ENCODE measurements at places on chromosomes 6 and 20. TPM values are rescaled to one million over a fixed set of nuclear protein-coding genes. Genes with fewer than 3 reads are reported as not detected.

DNA sequence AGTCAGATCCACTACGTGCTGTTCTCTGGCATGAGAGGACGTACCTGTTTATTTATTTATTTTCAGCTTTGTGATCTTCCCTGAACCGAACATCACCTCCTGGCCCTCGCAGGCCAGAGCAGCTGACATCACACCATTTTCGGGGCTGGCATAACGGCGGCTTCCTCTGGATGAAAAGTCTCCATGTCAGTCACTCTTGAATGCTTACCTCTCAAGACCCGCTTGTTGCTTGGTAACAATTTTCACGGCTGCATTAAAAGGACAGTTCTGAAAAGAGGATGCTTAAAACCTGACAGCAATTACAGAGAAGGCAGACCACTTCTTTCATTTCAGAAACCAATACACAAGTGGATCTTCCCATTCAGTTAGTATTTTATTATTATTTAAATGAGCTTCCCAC is 159.8 kb upstream of the CDH4 start:
- no peak for DNase-seq
- H3K27me3 ChIP-seq: no peaks in the 10 kb centered on the region
- no peak overlapping the region for H3K4me3 ChIP-seq
- no peaks in the 10 kb centered on the region for H3K36me3 ChIP-seq
- no peak overlapping the region for H3K27ac ChIP-seq
- H3K4me1 ChIP-seq: no peaks in the 10 kb centered on the region

DNA sequence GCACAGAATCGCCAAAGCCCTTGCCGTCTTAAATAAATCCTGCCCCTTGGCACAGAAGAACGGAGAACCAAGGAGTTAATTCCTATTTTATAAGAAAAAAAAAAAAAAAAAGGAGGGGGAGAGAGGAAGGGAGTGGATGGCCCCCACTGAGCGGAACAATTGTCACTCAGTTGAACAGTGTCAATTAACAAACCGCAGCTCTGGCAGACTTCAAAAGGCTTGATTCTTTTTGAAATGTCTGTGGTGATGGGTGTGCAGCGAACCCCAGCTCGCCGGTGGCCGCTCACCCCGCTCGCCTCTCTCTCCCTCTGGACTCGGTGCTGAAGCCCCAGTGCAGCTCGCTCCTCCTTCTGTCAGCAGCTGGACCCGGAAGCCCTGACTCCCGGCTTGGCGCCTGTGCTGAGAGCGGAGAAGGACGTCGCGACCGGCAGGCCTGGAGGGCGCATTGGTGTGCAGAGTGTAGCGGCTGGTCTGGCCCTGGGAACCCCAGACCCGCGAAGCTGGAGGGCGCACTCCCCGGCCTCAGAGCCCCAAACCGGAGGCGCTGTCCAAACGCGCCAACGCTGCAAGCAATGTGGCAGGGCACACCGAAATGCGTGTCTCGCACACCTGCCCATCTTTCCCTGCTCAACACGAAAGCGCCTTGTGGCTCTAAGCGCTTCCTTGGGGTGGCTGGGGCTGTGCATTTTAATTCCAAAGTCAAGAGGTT is 3.4 kb downstream of the LINC00237 start:
- H3K4me3 ChIP-seq: peak overlapping the region; percentile 51
- H3K27ac ChIP-seq: no peak overlapping the region
- H3K27me3 ChIP-seq: peaks cover 25% of the 10 kb centered on the region
- peaks cover 20% of the 10 kb centered on the region for H3K4me1 ChIP-seq

Gene ACTL10
- total RNA-seq: 3.2 TPM

Gene GTSF1L
- total RNA-seq: 1.7 TPM

Gene ZSCAN26
- 27.8 TPM for total RNA-seq

Gene ID4
- total RNA-seq: not detected

DNA sequence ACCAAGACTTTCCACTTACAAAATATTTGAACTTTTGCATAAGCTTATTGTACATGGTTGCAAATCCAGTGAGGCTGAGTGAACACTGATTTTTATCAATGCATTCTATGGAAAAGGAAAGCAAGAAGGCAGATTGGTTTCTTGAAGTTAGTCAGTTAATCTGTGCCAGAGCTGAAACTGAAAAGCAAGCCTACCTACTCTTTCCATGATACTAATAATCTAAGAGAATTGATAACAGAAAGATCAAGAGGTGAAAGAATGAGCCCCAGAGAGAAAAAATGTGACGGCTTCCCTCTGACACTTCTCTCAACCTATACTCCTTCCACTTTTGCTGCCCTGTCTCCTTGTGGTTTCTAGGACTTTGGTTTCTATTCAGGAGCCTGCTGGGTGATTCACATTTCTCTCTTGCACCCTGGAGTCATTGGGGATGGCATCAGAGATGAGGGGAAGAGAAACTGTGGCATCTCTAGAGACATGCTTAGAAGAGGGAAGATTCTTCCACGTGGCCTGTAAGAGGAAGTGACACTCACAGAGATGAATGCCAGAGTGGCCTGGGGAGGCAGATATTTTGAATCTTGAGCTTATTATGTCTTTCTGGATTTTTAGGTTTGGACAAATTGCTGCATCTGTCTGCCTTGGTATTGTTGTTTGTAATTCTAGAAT is 158.6 kb upstream of the RIMS1 start:
- no peak overlapping the region for H3K4me3 ChIP-seq
- no peak overlapping the region for H3K27ac ChIP-seq
- H3K4me1 ChIP-seq: no peaks in the 10 kb centered on the region
- no peaks in the 10 kb centered on the region for H3K36me3 ChIP-seq
- H3K27me3 ChIP-seq: no peaks in the 10 kb centered on the region
- DNase-seq: no peak

Gene RSPH3
- total RNA-seq: 3.4 TPM

- H3K27me3 ChIP-seq: no peaks in the 10 kb centered on the region
- no peaks in the 10 kb centered on the region for H3K36me3 ChIP-seq
- peaks cover 15% of the 10 kb centered on the region for H3K4me1 ChIP-seq
- no peak for DNase-seq
- H3K27ac ChIP-seq: no peak overlapping the region
- no peak overlapping the region for H3K4me3 ChIP-seq
Observed at GRCh38 chr20:47730744-47731143, 54.5 kb downstream of the SULF2 start.

Gene AKAP7
- total RNA-seq: 8.1 TPM

DNA sequence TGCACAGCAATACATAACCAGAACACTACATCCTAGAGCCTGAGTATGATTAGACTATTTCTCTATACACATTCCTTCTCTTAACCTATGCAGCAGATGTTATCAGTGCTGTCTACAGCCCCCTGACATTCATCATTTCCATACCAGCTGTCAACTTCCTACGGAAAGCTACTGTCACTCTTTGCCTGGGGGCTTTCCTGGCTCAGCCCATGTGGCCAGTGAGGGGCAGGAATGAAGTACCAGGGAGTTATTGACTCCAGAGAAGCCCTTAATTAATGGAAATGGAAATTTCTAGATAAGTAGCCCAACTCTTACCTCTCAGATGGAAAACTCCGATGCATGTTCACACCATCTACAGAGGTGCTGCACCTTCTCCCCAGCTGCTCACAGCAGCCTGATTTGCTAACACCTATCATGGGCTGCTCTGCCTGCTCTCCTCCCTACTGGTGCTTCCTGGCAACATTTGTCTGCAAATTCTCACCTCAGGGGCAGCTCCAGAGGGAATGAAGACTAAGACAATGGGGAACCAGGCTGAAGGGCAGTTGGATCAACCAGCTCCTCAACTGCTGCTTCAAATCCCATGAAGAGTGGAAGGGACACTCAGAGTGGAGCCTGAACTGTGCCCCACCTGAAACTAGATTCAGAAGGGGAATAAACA is 59.6 kb downstream of the LINC00237 start:
- no peaks in the 10 kb centered on the region for H3K27me3 ChIP-seq
- no peak overlapping the region for H3K27ac ChIP-seq
- H3K4me1 ChIP-seq: no peaks in the 10 kb centered on the region

GRCh38 chr20:24102290-24102689 is 113.7 kb upstream of the GGTLC1 start:
- no peak overlapping the region for H3K27ac ChIP-seq
- no peak overlapping the region for H3K4me3 ChIP-seq
- peaks cover 4% of the 10 kb centered on the region for H3K4me1 ChIP-seq
- no peaks in the 10 kb centered on the region for H3K36me3 ChIP-seq

- peak overlapping the region; percentile 27 for H3K4me3 ChIP-seq
- no peak for DNase-seq
- H3K27me3 ChIP-seq: no peaks in the 10 kb centered on the region
Observed at GRCh38 chr6:25007269-25007699, 71.5 kb upstream of the RIPOR2 start.

GRCh38 chr6:77074037-77074713 is 389.1 kb downstream of the HTR1B start:
- DNase-seq: no peak
- no peak overlapping the region for H3K4me3 ChIP-seq
- no peaks in the 10 kb centered on the region for H3K27me3 ChIP-seq
- no peaks in the 10 kb centered on the region for H3K4me1 ChIP-seq

- H3K4me3 ChIP-seq: no peak overlapping the region
- no peaks in the 10 kb centered on the region for H3K27me3 ChIP-seq
- no peaks in the 10 kb centered on the region for H3K4me1 ChIP-seq
- no peak overlapping the region for H3K27ac ChIP-seq
- no peak for DNase-seq
- no peaks in the 10 kb centered on the region for H3K36me3 ChIP-seq
Observed at GRCh38 chr6:78810146-78810545, 57.2 kb upstream of the IRAK1BP1 start.

- no peak overlapping the region for H3K4me3 ChIP-seq
- no peaks in the 10 kb centered on the region for H3K36me3 ChIP-seq
- H3K27ac ChIP-seq: no peak overlapping the region
- no peaks in the 10 kb centered on the region for H3K4me1 ChIP-seq
Observed at GRCh38 chr6:86193821-86194220, 551.1 kb upstream of the SYNCRIP start.

- H3K27me3 ChIP-seq: no peaks in the 10 kb centered on the region
- no peaks in the 10 kb centered on the region for H3K36me3 ChIP-seq
- H3K27ac ChIP-seq: no peak overlapping the region
- no peaks in the 10 kb centered on the region for H3K4me1 ChIP-seq
- no peak for DNase-seq
Observed at GRCh38 chr6:90144396-90144795, 152.2 kb downstream of the BACH2 start.

Gene SSTR4
- not detected for total RNA-seq

GRCh38 chr6:16420715-16421461 is 182.5 kb downstream of the GMPR start:
- no peaks in the 10 kb centered on the region for H3K36me3 ChIP-seq
- H3K27ac ChIP-seq: peak overlapping the region; percentile 70
- no peaks in the 10 kb centered on the region for H3K27me3 ChIP-seq
- peak overlapping the region; percentile 31 for H3K4me3 ChIP-seq
- peaks cover 31% of the 10 kb centered on the region for H3K4me1 ChIP-seq

DNA sequence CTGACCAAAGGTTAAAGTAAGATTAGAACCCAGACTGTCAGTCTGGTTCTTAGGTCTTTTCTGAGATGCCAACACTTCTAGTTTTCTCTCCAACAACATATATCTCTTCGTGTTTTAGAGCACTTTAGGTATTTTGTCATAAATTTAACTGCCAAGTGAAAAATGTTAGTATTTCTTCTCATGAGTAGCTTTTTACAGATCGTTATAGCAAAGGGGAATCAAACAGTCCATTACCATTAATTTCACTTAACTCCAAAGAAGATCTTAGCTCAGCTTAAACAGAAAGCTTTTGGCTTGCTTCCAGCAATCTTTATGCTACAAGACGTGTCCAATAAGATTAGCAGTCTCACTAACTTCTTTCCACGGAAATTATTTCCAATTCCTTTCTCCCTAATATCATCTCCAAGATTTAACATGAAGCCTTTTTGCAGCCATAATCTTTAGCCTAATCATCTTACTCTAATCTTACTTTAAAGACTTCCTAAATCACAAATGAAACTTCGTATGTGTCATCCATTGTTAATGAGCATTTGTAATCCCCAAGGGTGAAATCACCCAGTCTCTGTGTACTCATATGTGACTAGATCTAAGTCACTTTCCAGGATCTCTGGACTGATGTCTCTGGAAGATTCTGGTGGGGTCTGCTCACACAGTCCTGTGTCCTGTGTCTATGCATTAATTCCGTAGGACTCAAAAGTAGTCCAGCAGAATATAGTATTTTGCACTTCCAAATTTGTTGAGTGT is 38.7 kb downstream of the MOXD1 start:
- no peaks in the 10 kb centered on the region for H3K4me1 ChIP-seq
- H3K4me3 ChIP-seq: no peak overlapping the region
- no peaks in the 10 kb centered on the region for H3K36me3 ChIP-seq
- no peaks in the 10 kb centered on the region for H3K27me3 ChIP-seq
- H3K27ac ChIP-seq: no peak overlapping the region
- no peak for DNase-seq

Gene DUSP15
- total RNA-seq: not detected

- H3K4me1 ChIP-seq: no peaks in the 10 kb centered on the region
- H3K36me3 ChIP-seq: no peaks in the 10 kb centered on the region
- H3K4me3 ChIP-seq: no peak overlapping the region
- H3K27ac ChIP-seq: no peak overlapping the region
- no peaks in the 10 kb centered on the region for H3K27me3 ChIP-seq
Observed at GRCh38 chr20:57998276-57998675, 230.2 kb downstream of the ANKRD60 start.

GRCh38 chr6:62516291-62517141 is 230.5 kb upstream of the KHDRBS2 start:
- no peak overlapping the region for H3K27ac ChIP-seq
- no peaks in the 10 kb centered on the region for H3K36me3 ChIP-seq
- no peaks in the 10 kb centered on the region for H3K4me1 ChIP-seq
- no peaks in the 10 kb centered on the region for H3K27me3 ChIP-seq

GRCh38 chr20:35610833-35611427 is 4.7 kb upstream of the SPAG4 start:
- no peak overlapping the region for H3K4me3 ChIP-seq
- H3K27me3 ChIP-seq: no peaks in the 10 kb centered on the region
- DNase-seq: no peak
- H3K27ac ChIP-seq: no peak overlapping the region

GRCh38 chr6:34562350-34562749 is 6.2 kb upstream of the SPDEF start:
- H3K36me3 ChIP-seq: no peaks in the 10 kb centered on the region
- DNase-seq: no peak
- no peaks in the 10 kb centered on the region for H3K27me3 ChIP-seq
- no peak overlapping the region for H3K4me3 ChIP-seq
- H3K27ac ChIP-seq: no peak overlapping the region

DNA sequence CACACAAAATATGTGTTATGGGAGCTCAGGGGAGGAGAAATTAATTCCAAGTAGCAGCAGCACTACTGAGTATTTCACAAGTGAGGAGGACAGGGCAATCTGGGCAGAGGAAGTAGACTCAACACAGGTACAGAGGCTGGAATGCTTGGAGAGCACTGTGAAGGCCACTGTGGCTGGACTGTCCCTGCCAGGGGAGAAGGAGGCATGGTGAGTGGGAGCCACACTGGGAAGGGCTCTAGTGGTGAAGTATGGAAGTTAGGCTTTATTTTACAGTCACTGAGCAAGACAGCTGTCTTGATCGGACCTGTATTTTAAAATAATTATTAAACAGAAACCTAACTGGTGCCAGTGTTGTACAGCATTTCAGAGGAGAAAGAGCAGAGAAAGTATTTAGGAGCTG is 28.8 kb downstream of the FAM229B start:
- no peak for DNase-seq
- H3K4me1 ChIP-seq: no peaks in the 10 kb centered on the region
- no peak overlapping the region for H3K4me3 ChIP-seq
- H3K36me3 ChIP-seq: no peaks in the 10 kb centered on the region

Gene ROS1
- not detected for total RNA-seq

Gene PRND
- total RNA-seq: not detected

Gene KHDRBS2
- total RNA-seq: not detected

Measured in naive thymus-derived CD4-positive, alpha-beta T cell (primary cell).